ENCODE measurements at places on chromosomes 13 and 19. TPM values are rescaled to one million over a fixed set of nuclear protein-coding genes. Genes with fewer than 3 reads are reported as not detected.

GRCh38 chr13:108477376-108477775, 152.0 kb upstream of the MYO16 start:
- no peak for DNase-seq

- DNase-seq = peak; percentile 88
Measured at GRCh38 chr19:48965806-48966540, 864 bp downstream of the FTL start.

DNA sequence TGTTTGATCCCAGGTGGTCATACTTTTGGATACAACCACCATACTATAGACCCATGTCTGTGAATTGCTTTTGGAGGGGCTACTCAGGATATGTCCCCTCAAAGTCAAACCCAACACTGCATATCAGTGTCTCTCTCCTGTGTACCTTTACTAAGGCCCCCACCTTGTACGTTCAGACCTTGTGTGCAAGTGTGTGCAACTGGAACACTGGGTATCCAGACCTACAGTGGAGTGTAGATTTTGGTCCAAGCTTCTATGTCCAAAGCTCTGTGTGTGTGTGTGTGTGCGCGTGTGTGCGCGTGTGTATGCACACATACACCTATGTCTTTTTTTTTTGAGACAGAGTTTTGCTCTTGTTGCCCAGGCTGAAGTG, 18.0 kb downstream of the KLK2 start:
- DNase-seq = no peak

SOX1 gene
- total RNA-seq = not detected

JAK3 gene
- total RNA-seq = 0.39 TPM
